ENCODE measurements at places on chromosomes 1 and 21.

DNA sequence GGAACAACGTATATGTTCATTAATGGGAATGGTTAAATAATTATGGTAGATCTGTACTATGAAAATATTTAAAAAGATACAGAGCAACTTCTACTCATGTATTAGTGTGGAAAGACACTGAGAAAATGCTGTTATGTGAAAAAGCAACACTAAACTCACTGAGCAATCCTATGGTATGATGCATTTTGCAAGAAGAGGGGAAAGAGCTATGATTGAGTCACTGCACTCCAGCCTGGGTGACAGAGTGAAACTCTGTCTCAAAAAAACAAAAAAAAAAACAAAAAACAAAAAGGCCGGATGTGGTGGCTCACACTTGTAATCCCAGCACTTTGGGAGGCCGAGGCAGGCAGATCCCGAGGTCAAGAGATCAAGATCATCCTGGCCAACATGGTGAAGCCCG lies 44.4 kb downstream of the ATP5PO start:
- no peak for DNase-seq

DNA sequence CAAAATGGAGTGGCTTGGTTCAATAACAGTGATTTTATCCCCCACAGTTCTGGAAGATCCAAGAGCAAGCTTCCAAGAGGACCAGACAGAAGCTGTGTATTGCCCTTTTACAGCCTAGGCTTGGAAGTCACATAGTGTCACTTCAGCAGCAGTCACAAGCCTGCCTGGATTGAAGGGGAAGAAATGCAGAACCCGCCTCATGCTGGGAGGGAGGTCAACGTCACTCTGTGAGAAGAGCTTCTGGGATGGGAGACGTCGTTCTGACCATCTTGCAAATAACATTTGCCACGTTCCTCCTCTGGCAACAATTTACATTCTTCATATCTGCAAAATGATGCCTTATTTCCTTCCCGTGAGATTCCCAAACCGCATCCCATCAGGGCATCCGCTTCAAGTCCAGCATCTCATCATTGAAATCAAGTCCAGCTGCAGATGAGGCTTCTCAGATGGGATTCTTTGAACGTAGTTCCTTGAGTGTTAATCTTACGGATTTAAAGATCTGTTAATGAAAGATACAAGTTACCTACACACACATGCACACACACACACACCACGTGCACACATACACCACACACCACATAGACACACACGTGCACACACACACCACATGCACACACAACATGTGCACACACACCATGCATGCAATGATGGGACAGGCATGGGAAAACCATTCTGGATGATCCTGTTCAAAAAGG lies 23.9 kb upstream of the KIF1B start:
- no peak for DNase-seq

- DNase-seq, result no peak
Observed at GRCh38 chr1:212513586-212513985, 80.9 kb downstream of the NENF start.

DNA sequence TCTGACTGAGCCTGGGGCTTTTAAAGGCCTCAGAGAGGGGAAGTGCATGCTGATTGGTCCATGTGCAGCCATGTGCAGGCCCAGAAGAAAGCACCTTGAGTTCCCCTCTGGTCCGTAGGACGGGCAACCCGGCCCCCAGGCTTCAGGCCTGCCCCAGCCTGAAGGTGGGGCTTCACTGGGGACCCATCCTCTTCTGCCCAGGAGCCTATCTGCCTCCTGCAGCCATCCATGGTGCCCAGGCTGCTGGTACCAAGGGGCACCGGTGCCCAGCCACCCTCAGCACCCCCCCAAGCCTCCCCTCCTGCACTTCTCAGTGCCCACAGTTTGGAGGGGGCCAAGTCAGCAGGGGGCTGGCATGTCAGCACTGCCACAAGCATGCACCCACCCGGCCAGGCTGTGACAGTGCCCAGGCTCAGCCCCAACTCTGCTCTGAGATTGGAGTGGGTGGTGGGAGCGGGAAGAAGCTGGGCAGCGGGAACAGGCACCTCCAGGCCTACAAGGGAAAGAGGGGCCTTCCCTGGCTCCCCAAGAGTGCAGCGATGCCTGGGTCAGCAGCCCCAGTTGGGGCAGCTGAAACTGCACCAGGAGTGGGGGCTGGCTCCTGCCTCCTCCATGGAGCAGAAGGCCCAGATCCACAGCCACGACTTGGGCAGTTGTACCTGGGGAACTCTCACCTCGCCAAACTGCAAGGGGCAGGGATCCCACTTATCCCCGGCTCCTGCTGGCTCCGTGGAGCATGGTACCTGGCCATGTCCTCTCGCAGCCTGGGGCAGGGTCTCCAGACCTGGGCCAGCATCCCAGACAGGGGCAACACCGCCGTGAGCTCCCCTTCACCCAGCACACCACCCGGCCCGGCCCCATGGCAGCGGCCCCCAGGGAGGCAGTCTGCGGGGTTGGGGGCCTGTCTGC lies 11.7 kb downstream of the COL6A2 start:
- DNase-seq, result no peak

DNA sequence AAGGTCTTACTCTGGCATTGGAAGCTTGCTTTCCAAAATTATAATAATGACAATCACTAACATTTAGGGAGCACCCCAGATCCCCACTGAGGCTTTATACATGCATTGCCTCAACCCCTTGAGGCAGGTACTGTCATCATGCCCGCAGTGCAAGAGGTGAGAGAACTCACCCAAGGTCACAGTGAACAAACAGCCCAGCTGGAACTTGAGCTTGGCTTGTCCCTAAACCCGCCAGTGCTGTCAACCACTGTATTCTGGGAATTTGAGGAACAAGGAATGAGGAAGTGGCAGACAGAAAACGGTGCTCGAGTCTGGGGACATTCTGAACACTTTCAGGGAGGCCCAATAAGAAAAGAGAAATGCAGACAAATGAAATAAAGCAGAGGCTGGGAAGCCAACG lies 34.6 kb upstream of the TLR5 start:
- DNase-seq, result no peak

DNA sequence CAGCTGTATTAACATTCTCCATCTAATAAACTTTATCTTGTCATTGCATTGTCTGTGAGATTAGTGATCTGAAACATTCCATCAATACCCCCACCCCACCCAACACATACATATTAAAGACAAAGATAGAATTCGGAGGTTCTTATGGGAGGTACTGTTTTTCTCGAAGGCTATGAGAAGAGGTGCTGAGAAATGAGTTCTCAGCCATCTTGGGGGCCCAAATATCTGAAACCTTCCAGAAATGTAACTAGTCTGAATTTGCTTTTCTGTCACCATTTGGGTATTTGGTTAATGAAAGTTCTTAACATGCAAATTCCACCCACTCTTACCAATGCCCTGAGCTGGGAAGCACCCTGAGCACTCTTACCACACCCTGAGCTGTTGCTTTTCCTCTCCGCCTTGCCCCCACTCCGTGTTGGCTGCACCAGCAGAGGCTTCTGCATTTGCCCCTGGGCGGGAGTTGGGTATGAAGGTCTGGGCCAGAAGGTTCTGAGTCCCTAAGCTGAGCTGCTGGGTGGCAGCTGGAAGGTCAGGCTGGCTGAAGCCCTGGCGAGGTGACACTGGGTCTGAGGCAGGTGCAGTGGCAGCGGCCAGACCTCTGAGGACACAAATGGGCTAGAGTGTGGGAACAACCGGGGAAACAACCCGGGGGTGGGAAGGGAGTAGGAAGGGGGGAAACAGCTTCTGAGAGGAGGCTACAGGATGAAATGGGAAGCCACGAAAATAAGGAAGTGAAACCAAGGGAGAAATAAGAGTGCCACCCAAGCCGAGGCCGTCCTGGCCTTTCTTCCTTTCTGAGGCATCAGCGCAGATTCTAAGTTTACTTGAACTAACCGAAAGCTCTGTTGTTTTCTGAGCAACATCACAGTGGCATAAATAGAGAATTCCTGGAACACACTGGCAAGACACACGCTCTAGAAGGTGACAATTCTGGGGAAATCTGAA lies 26.3 kb upstream of the IER5 start:
- no peak for DNase-seq

GRCh38 chr1:149928401-149928724 lies 760 bp upstream of the SF3B4 start:
- DNase-seq, result no peak

- no peak for DNase-seq
Observed at GRCh38 chr1:231242516-231243198, 1.6 kb downstream of the GNPAT start.

- DNase-seq, result peak; percentile 73
Observed at GRCh38 chr21:34807146-34807880, 138.5 kb downstream of the CLIC6 start.

DNA sequence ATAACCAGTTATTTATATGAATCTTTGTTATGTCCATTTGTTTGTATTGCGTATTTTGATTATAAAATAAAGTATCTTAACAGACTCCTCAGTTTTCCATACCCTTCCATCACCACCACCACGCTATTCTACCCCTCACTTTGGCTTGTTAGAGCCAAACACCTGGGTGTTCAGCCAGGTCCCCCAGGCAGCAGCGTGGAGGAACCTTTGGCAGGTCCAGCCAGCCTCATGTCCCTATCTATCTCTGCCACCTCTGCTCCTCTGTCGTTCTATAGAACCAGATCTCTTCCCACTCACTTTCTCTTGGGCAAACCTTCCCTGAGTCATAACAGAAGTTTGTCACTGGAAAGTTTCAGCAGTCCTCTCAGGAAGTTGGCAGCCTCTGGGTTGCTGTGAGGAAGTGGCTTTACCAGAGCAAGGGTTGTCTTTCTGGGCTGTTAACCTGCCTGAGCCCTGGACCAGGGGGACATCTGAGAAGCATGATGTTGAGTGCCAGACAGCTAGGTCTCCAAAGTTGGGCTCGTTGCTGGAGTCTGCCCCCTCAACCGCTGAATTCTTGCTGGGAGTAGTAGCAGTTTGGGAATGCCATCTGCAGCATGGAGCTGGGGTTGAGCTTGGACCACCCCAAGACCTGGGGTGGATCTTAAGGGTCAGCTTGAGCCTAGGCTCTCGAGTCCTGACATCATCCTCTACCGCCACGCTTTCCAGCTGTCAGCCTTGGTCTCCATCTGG lies 996 bp upstream of the SH3BGRL3 start:
- DNase-seq, result peak; percentile 14

- no peak for DNase-seq
Observed at GRCh38 chr1:19120070-19120469, 90.0 kb downstream of the UBR4 start.

- DNase-seq, result no peak
Observed at GRCh38 chr1:24151175-24151533, 8.2 kb upstream of the IL22RA1 start.

DNA sequence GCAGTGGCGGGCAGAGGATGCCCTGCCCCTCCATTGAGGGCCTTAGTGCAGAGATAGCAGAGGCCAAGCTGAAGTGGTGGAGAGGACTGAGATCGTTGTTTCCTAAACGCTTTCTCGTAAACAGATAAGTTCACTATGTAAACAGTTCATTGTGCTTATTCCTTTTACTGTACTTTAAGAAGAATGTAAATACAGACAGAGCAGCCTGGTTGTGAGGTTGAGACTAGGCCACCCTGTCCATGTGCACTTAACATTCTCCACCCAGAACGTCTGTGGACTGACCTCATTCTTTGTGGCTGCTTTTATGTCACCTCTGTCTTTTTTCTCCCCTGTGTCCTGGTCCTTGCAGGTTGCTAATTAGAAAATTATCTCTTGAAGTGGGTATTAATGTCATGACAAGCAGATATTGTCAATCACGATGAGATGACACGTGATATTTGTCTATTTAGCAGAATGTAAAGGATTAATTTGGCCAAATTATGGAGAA lies 8.5 kb downstream of the CENPS start:
- DNase-seq, result no peak

GRCh38 chr21:44263221-44263760 lies 1.6 kb upstream of the DNMT3L start:
- DNase-seq, result no peak

GRCh38 chr1:173149887-173150286 lies 57.2 kb downstream of the TNFSF4 start:
- DNase-seq, result no peak

GRCh38 chr1:171683870-171684269 lies 31.4 kb upstream of the MYOC start:
- DNase-seq, result no peak

DNA sequence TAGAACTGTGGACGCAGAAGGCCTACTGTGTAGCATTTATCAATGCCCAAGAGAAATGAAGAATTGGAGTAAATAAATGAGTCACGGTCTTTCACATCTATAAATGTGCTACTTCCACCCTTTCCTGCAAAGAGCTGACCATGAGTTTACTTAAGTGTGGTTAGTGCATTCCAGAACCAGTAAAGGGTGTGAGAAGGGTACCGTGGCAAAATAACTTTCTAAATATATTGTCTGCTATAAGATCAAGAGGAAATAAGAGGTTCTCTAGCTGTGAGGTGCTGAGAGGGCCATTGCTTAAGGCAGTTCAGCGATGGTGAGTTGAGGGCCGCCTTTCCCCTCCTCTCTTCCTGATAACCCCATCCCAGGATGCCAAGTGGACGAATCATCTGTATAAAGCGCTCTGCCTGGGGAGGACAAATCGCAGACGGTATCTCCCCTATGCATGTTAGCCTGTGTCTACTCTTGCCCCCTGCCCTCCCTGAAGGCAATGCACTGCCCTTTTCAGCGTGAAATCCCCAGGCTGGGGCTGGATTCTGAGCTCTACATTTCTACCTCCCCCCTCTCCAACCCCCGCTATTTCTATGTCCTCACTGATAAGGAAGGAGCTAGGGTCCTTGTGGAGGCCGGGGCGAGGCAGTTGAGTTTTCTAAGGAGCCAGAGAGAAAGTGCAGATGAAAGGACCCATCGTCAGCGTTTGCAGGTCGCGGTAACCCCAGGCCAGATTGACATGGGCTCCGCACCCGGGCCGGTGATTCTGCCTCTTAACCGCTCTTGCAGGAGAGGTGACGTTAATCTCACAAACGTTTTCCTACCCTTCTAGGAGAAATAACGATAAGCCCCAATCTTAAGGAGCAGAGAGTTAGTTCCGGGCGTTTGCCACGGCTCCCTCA lies 1.5 kb upstream of the NCAM2 start:
- no peak for DNase-seq

DNA sequence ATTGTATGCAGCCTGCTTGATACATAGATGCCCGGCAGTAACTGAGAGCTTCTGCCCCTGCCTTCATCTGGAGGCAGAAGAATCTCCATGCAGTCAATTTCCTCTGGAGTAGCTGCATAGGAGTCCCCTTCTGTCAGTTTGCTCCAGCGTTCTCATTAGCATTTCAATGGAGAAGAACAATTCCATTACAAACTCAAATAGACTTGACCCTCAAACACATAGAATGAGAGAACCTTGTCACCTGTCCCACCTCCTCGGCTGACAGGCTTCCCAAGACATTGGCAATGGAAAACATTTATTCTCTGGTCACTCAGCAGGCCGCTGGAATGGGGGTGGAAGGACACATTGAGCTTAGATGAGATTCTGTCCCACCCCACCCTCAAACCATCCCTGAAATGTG lies 45.6 kb upstream of the TMEM51 start:
- DNase-seq, result no peak
